ENCODE measurements at places on chromosomes 3 and 15.

- DNase-seq: no peak
Observed at GRCh38 chr3:118968111-118968510, 66.5 kb downstream of the IGSF11 start.

GRCh38 chr15:31081588-31082250 lies 19.8 kb downstream of the TRPM1 start:
- no peak for DNase-seq

DNA sequence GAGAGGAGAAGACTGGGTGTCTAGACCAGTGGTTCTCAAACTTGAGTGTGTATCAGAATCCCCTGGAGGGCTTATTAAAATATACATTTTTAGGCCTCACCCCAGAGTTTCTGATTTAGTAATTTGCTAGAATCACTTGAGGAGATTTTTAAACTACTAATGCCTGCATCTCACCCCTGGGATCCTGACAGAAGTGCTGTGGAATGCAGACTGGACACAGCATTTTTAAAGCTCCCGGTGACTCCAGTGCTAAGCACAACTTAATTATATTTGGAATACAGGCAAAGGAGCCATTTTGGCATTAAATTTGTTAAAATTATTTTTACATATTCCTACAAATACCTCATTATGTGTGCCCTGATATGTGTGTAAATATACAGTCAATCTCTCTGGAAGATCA lies 26.7 kb upstream of the COL6A6 start:
- no peak for DNase-seq

GRCh38 chr3:111739311-111739911 lies 119.7 kb upstream of the PHLDB2 start:
- no peak for DNase-seq

DNA sequence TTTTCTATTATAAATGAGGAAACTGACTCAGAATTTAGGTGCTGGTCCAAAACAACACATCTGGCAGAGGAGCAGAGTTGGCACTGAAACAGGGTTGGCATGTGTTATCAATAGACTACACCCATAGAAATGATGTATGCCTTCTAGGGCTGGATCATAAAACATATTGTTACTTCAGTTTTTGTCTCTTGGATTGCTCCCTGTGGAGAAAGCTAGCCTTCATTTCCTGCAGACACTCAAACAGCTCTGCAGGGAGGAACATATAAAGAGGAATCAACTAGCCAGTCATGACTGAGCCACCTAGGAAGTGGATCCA lies 507 bp upstream of the MRPL3 start:
- DNase-seq: no peak

- DNase-seq: no peak
Observed at GRCh38 chr3:76509179-76509830, 530.6 kb upstream of the ROBO2 start.

DNA sequence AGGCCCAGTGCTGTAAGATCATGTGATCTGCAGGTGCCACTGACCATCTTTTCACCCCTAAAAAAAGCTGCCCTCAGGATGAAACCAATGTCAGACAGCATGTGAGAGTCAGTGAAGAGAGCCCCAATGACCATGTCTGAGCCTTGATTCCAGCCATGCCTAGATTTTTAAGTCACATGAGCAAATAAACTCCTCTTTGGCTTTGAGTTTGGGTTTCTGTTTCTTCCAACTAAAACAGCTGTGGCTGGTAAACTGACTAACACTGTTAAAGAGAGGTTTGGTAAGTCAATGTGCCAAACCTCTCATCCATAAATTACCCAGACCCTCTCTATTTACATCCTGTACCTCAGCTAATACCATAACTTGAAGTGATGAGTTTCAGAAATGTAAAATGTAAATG lies 8.3 kb downstream of the MYO5A start:
- DNase-seq: no peak

DNA sequence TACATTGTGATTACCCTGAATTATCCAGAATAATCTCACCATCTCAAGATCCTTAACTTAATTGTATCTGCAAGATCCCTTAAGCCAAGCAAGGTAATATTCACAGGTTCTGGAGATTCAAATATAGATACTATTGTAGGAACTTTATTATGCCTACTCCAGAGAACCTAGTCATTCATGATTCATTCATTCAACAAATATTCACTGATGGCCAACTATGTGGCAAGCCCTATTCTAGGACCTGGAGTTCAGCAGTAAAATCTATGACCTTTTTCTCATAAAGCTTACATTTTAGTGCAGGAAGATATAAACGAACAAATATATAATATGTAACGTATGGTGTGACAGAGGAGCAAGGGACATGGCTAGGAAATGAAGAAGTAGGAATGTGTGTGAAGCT lies 49.6 kb downstream of the ISL2 start:
- no peak for DNase-seq

GRCh38 chr3:65824166-65824565 lies 214.6 kb downstream of the MAGI1 start:
- no peak for DNase-seq

- DNase-seq: no peak
Observed at GRCh38 chr15:97076011-97076410, 745.5 kb downstream of the NR2F2 start.

- no peak for DNase-seq
Observed at GRCh38 chr3:38562467-38562925, 66.4 kb downstream of the EXOG start.

- DNase-seq: no peak
Observed at GRCh38 chr15:65306551-65306950, 2.1 kb downstream of the RNU5B-1 start.

DNA sequence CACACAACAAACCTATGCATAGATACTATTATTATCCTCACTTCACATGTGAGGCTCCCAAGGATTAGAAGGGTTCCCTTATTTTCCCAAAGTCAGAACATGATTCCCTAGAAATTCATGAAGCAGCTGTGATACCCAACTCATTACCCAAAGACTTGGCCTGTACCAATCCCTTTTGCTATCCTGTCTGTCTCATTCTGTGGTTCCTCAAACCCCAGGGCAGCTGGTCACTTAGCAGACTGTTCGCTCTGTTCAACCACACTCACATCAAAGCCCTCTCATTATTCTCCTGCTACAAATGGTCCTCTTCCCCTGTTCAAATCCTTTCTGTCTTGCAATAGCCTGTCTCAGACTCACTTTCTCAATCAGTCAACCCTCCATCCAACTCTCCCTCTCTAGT lies 154.3 kb upstream of the TRIM42 start:
- DNase-seq: no peak

- no peak for DNase-seq
Observed at GRCh38 chr3:179404307-179404706, 47.0 kb downstream of the GNB4 start.

GRCh38 chr3:51908026-51908425 lies 4.9 kb upstream of the IQCF1 start:
- no peak for DNase-seq

- no peak for DNase-seq
Observed at GRCh38 chr3:195042743-195043606, 228.0 kb downstream of the XXYLT1 start.

- no peak for DNase-seq
Observed at GRCh38 chr15:81807806-81808205, 238.0 kb downstream of the MEX3B start.

DNA sequence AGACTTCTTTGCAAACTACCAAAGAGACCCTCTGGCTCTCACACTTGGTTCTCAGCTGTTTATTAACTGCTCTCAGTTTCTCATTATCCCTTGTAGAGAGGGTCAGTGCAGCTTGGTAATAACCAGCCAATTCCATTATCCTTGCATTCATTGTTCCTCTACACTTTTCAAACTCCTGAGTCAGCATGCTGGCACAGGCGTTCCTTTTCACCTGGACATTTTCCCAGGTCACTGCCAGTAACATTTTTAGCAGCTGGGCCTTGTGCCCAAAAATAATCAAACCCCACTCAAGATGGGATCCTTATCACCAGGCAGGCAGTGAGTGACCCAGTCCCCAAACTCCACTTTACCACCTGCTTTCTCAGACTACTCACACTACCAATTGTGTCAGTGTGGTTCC lies 4.8 kb upstream of the SUMF1 start:
- DNase-seq: no peak

Data from NCI-H1436 (cell line).